Activated CD8-positive, alpha-beta T cell treated with anti-CD3 and anti-CD28 coated beads for 36 hours (primary cell): ENCODE measurements at places on chromosomes 2 and 18. TPM values are rescaled to one million over a fixed set of nuclear protein-coding genes. Genes with fewer than 3 reads are reported as not detected.

Gene GTF2A1L
- total RNA-seq, result not detected

Gene MYCN
- 0.16 TPM for total RNA-seq

- DNase-seq, result no peak
- no peaks in the 10 kb centered on the region for H3K27me3 ChIP-seq
- H3K36me3 ChIP-seq, result peaks cover 8% of the 10 kb centered on the region
Measured at GRCh38 chr2:33560017-33560416, 39.1 kb downstream of the FAM98A start.

DNA sequence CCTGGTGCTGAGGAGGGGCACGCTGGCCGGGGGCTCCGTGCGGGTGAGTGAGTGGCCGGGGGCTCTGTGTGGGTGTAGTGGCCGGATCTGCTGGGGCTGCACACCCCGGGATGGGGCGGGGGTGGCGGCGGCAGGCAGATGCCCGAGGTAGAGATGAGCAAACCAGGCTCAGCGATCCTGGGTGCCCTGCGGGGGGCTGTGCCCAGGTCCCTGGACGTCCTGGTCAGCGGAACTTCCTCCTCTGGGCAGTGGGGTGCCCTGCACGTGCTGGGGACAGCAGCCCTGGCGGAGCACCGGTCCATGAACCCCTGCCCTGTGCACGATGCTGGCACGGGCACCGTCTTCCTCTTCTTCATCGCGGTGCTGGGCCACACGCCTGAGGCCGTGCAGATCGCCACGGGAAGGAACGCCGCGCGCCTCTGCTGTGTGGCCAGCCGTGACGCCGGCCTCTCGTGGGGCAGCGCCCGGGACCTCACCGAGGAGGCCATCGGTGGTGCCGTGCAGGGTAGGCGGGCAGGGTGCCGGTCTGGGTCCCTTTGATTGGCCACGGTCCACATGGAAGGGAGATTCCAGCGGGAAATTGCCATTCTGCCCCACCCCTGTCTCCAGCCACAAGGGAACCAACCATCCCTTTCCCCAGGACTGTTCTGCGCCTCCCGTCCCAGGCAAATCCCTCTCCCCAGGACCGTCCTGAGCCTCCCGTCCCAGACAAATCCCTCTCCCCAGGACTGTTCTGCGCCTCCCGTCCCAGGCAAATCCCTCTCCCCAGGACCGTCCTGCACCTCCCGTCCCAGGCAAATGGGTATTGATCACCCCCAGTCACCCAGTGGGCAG lies 5.9 kb downstream of the NEU4 start:
- H3K27me3 ChIP-seq, result peaks cover 4% of the 10 kb centered on the region
- H3K4me1 ChIP-seq, result peaks cover 7% of the 10 kb centered on the region
- H3K27ac ChIP-seq, result no peak overlapping the region
- no peak overlapping the region for H3K4me3 ChIP-seq
- no peaks in the 10 kb centered on the region for H3K36me3 ChIP-seq

GRCh38 chr2:143891879-143892308 lies 628.0 kb downstream of the ZEB2 start:
- H3K4me3 ChIP-seq, result no peak overlapping the region
- peaks cover 6% of the 10 kb centered on the region for H3K27me3 ChIP-seq
- H3K4me1 ChIP-seq, result no peaks in the 10 kb centered on the region
- H3K36me3 ChIP-seq, result no peaks in the 10 kb centered on the region

Gene ASB18
- total RNA-seq, result not detected
